GM12891 (cell line): ENCODE measurements at places on chromosomes 4 and X.

DNA sequence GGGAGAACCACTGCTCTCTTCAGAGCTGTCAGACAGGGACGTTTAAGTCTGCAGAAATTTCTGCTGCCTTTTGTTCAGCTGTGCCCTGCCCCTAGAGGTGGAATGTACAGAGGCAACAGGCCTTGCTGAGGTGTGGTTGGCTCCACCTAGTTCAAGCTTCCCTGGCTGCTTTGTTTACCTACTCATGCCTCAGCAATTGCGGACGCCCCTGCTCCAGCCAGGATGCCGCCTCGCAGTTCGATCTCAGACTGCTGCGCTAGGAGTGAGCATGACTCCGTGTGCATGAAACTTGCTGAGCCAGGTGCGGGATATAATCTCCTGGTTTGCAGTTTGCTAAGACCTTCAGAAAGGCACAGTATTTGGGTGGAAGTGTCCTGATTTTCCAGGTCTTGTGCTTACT lies 70.9 kb downstream of the MAGEB5 start:
- DNase-seq: no peak

DNA sequence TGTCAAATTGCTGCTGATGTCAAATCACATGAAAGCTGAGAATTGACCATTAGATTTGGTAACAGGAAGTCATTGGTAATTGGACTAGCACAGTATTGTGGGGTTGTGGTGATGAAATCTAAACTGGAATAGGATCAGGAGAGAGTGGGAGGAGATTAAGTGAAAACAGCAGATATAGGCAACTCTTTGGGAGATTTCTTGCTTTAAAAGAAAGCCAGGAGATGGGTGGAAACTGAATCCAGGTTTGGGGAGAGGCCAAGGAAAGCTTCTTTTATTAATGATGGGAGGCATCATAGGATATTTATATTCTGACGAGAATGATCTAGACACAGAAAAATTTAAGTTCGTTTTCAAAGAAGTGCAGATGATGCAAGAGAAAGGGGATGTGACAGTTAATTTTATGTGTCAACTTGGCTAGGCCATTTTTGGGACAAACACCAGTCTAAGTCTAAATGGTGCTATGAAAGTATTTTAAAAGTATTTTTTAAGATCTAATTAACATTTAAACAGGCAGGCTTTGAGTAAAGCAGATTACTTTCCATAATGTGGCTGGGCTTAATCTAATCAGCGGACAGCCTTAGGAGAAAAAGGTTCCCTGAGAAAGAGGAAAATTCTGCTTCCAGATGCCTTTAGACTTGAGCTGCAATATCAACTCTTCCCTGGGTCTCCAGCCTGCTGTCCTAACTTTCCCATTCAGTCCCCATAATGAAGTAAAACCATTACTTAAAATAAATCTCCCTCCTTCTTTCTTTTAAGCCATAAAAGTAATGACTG lies 24.7 kb downstream of the SEC24D start:
- DNase-seq: no peak

DNA sequence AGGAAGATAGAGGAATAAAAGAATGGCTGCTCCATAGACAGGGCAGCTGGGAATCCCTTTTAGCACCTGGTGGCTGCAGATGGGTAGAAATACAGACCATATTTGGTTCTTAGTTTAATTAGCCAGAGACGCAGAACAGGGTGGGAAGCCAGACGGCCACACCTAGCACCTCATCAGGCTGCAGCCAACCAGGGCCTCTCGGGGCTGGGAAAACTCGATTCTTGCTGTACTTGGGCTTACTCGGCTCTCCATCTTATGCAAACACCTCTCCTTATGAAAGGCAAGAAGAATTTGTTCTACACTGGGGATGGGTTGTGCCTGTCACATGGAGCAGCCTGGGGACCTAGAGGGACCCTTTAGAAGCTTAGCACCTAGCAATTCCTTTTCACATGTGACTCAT lies 19.7 kb downstream of the IRAK1 start:
- DNase-seq: no peak

DNA sequence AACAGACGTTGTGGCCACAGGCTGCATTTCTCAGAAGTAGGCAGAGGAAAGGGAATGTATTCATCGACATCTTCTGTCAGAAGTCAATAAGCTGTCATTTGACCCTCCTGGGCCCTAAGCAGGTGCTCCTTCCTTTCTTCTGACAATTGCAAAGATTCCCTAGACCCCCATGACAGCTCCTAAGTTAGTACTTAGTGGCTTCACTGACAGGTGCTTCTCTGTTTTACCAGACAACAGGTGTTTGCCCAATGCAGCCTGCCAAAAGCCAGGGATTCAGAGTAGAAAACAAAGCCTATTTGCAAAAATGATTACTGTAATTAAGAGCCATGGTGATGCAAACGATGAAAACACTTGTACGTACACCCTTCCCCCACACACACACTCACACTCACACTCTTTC lies 7.5 kb upstream of the FGF5 start:
- DNase-seq: no peak

DNA sequence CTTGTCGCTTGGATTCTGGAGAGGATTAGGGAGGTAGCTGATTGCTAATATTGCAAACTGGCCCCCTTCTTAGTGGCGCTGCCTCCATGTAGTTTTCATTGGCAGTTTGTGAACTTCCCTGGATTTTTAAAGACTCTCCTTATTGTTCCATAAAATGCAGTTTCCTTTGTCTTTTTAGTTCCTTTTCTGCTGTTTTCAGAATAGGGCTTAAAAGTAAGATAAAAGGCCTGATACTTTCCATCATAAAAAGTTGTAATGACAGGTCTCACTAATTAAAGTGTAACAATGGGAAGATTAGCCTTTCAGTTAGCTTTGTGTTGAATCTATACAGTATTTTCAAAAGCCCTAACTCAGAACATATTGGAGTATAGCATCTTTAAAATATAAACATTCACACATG lies 21.2 kb downstream of the ZIC3 start:
- no peak for DNase-seq

GRCh38 chr4:22090661-22091351 lies 142.2 kb upstream of the KCNIP4 start:
- DNase-seq: no peak

DNA sequence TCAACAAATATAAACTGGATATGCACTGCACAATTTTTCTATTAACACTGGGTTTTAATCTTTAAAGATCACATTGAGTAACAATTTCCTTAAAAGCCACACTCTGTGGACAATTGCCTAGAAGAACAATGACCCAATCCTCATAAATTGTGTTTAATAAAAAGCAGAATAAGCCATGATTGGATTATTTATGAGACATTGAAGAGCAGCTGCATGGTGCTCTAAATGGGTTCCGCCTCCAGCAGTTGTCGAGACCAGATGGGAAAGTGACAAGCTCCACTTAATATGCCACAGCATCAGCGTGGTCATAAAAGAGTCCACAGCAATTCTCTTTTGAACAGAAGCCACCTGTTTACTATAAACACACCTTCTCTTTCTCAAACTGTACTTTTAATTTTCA lies 635.2 kb upstream of the FRG1 start:
- no peak for DNase-seq

DNA sequence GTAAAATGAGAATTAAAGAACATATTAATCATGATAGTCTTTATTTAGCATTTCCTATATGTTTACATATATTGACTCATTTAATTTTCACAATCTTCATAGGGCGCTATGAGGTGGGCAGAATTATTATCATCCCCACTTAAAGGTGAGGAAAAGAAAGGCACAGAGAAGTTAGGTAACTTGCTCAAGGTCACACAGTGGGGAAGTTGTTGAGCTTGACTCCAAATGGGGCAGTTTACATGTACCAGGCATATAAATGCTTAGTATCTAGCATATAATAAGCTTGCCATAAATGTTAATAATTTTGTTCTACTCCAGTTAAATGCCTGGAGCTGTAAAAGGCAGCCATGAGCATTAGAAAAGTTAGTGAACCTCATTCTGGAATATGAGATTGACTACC lies 1.5 kb downstream of the CMC4 start:
- no peak for DNase-seq
